ENCODE measurements at places on chromosomes 1 and 21.

DNA sequence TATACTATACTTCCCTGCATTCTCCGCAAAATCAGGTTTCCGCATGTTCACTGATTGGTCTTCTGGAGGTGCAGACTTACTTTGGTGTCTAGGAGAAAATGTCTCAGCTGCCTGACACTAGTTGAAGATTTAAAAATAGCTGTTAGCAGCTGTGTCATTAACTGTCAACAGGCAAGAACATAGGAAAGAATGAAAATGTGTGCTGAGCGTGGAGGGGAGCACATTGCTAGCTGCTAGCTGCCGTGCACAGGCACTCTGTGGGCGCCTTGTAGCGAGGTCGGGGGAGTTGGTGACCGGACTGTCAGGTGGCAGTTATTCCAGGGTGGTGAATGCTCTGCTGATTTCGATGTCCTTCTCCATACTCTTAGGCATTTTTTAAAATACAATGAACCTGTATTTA, 5.2 kb downstream of the FAAH start:
- H3K36me3 ChIP-seq = no peaks in the 10 kb centered on the region
- no peak overlapping the region for H3K27ac ChIP-seq
- peaks cover 3% of the 10 kb centered on the region for H3K4me1 ChIP-seq
- no peak for DNase-seq
- peaks cover 8% of the 10 kb centered on the region for H3K27me3 ChIP-seq
- H3K4me3 ChIP-seq = no peak overlapping the region

- no peak overlapping the region for H3K4me3 ChIP-seq
- H3K27ac ChIP-seq = no peak overlapping the region
- DNase-seq = no peak
- H3K36me3 ChIP-seq = no peaks in the 10 kb centered on the region
These were observed 146.6 kb downstream of the SPATA46 start for GRCh38 chr1:162230096-162230495.

GRCh38 chr1:49854741-49855140, 169.0 kb downstream of the AGBL4 start:
- no peak overlapping the region for H3K4me3 ChIP-seq
- H3K4me1 ChIP-seq = no peaks in the 10 kb centered on the region
- no peak for DNase-seq

DNA sequence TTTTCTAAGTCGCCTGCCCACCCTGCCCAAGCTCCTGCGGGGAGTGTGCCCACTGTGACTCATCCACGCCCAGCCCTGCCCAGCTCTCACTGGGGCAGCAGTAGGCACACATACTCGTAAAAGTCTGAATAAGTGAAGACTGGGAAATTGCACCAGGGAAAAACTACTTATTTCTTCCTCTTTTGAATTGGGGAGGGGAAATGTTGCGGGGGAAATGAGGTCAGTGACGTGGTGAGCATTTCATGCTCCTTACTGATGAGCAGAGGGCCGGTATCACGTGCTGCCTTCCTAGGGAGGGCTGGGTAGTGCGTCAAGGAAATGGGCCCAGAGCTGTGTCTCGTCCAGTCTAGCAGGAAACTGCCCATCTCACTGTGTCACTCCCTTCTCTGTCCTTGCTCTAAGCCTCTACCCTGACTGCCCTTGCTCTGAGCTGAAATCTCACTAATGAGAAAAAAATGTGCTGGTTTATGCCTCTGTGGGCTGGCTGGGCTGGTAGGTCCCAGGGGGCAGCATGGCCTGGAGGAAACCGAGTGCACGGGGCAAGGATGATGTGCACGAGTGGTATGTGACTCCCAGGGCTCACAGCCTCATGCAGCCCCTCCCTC, 13.5 kb upstream of the TNFRSF1B start:
- no peaks in the 10 kb centered on the region for H3K27me3 ChIP-seq
- peak; percentile 67 for DNase-seq
- H3K4me3 ChIP-seq = no peak overlapping the region
- peak overlapping the region; percentile 89 for H3K27ac ChIP-seq
- H3K4me1 ChIP-seq = peaks cover 83% of the 10 kb centered on the region
- H3K36me3 ChIP-seq = peaks cover 8% of the 10 kb centered on the region

DNA sequence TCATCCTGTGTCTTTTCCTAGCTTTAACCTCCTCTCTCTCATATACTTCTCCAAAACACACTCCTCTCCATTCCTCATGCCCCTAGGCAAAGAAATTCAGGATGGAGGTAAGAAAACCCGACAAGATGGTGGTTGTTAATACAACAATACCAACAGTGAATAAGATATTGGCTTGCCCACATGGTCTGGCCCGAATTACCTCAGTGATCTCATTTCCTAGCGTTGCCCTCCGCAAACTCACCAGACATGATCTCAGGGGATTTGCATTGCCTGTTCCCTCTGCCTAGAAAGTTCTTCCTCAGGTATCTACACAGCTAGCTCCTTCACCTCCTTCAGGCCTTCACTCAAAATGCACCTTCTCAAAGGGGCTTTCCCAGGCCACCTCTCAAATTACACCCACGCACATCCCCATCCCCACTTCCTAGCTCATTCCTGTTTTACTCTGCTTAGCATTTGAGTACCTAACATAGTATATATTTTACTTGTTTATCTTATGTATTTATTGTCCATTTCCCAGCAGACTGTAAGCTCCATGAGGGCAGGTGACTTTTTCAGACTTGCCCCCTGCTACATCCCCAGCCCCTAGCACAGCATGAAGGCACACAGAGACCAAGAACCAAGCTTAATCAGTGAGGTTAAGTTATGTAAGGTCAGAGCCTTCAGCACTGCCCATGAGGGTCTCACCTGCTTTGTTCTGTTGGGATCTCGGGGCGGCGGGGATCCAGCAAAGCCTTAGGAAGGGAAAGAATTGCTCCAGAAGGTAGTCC, 10.2 kb upstream of the UBR4 start:
- peak; percentile 24 for DNase-seq
- H3K36me3 ChIP-seq = peaks cover 55% of the 10 kb centered on the region
- no peak overlapping the region for H3K4me3 ChIP-seq
- H3K4me1 ChIP-seq = peaks cover 19% of the 10 kb centered on the region
- H3K27me3 ChIP-seq = no peaks in the 10 kb centered on the region

DNA sequence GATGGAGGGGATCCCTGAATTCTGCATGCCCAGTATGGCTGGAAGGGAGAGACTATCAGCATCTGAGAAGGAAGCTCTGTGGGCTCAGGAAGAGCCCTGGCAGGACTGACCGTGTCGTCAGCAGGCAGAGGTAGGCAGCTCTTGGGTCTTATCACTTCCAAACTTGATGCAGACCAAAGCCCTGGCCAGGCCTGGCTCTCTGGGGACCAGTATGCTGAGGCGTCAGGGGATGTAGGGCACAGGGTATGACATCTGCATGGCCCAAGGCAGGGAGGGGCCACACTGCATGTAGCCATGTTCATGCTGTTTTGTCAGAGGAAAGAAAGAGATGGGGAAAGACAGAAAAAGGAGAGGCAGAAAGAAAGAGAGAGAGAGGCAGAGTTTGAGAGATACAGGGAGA, 6.3 kb downstream of the FGR start:
- H3K27ac ChIP-seq = no peak overlapping the region
- H3K27me3 ChIP-seq = no peaks in the 10 kb centered on the region
- no peaks in the 10 kb centered on the region for H3K36me3 ChIP-seq
- H3K4me3 ChIP-seq = no peak overlapping the region

DNA sequence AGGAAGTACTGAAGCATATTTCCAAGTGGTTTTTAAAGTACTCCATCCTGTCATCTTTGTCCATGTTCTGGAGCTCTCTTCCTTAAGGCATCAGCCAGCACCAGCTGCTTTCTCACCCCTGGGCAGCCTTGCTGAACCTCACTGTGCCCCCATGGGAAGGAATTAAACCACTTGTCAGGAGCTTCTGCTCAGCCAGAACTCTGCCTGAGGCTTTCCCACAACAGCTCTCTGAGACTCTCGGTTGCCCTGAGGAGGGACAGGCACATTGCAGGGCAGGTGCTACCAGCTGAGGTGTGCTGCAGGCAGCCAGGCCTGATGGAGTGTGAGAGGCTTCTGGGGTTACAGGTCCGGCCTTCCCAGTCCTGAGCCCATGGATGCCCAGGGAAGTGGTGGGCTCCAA, 30.9 kb downstream of the FAM163A start:
- no peaks in the 10 kb centered on the region for H3K27me3 ChIP-seq
- no peak for DNase-seq
- no peaks in the 10 kb centered on the region for H3K36me3 ChIP-seq
- no peaks in the 10 kb centered on the region for H3K4me1 ChIP-seq
- H3K4me3 ChIP-seq = no peak overlapping the region

DNA sequence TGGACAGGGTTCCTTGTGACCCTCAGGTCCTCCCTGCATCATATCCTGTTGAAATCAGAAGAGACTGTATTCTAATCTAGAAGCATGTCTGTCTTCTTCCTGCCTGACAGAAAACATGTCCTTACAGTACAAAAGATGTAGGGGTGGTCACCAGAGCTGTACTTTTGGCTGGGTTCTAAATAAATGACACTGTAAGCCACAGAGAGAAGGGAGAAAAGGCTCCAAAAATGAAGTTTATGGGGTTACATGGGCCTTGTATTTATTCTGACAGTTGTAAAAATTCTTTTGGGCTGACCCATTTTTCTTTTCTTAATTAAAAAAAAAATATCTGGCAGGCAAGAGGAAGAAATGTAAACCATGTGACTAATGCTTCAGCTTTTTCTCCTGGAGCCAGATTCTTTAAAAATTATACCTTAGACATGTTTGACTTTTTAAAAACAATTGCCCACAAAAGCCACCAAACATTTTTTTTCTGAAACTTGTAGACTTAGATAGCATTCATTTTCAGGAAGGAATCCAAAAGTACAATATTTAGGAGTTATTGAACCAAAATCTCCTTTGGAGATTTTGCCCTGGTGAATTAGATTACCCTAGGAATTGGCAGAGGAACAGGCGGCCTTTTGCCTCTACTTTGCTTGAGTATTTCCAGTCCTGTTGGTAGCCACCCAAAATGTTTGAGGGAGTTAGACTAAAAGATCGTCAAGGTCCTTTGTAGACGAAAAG, 17.1 kb downstream of the RGL1 start:
- H3K27ac ChIP-seq = no peak overlapping the region
- DNase-seq = no peak
- H3K36me3 ChIP-seq = no peaks in the 10 kb centered on the region
- H3K4me1 ChIP-seq = no peaks in the 10 kb centered on the region

GRCh38 chr1:41341365-41341683, 19.9 kb upstream of the FOXO6 start:
- H3K27me3 ChIP-seq = peaks cover 26% of the 10 kb centered on the region
- H3K4me1 ChIP-seq = peaks cover 5% of the 10 kb centered on the region
- H3K27ac ChIP-seq = no peak overlapping the region
- no peak for DNase-seq

- no peak for DNase-seq
- peaks cover 4% of the 10 kb centered on the region for H3K4me1 ChIP-seq
- no peaks in the 10 kb centered on the region for H3K27me3 ChIP-seq
- no peak overlapping the region for H3K27ac ChIP-seq
- no peak overlapping the region for H3K4me3 ChIP-seq
These were observed 357.5 kb upstream of the RUNX1 start for GRCh38 chr21:35406635-35407034.

DNA sequence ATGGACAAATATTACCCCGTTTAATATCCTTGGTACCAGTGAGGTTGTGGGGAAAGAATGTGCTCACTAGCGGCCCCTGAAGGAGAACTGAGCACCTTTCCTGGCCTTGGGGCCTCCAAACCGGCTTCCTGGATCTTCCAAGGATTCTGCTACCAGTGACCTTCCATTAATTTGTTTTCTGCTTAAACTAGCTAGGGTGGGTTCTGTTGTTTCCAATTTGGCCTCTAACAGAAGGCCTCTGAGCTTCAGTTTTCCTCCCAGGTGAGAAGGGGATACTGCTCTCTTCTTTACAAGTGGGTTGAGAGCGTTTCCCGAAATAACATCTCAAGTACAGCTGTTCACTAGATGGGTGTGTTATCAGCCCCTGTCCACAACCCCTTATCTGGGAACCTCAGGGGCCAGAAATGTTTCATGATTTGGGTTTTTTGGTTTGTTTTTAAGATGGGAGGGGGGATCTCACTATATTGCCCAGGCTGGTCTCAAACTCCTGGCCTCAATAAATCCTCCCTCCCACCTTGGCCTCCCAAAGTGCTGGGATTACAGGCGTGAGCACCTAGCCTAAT, 16.9 kb upstream of the IFNGR2 start:
- no peaks in the 10 kb centered on the region for H3K36me3 ChIP-seq
- no peak overlapping the region for H3K27ac ChIP-seq
- DNase-seq = no peak
- peaks cover 43% of the 10 kb centered on the region for H3K4me1 ChIP-seq

- no peak overlapping the region for H3K4me3 ChIP-seq
- no peak overlapping the region for H3K27ac ChIP-seq
- H3K36me3 ChIP-seq = peaks cover 15% of the 10 kb centered on the region
- H3K27me3 ChIP-seq = no peaks in the 10 kb centered on the region
- peaks cover 42% of the 10 kb centered on the region for H3K4me1 ChIP-seq
- no peak for DNase-seq
These were observed 5.7 kb downstream of the IFI6 start for GRCh38 chr1:27666294-27666693.

Measured in activated naive CD4-positive, alpha-beta T cell treated with anti-CD3 and anti-CD28 coated beads for 36 hours (primary cell).